ENCODE measurements at places on chromosomes 2 and 18.

- no peak for DNase-seq
Observed at GRCh38 chr2:70712916-70713315, 55.1 kb downstream of the ADD2 start.

- DNase-seq, result no peak
Observed at GRCh38 chr18:75592527-75592926, 165.0 kb upstream of the SMIM21 start.

DNA sequence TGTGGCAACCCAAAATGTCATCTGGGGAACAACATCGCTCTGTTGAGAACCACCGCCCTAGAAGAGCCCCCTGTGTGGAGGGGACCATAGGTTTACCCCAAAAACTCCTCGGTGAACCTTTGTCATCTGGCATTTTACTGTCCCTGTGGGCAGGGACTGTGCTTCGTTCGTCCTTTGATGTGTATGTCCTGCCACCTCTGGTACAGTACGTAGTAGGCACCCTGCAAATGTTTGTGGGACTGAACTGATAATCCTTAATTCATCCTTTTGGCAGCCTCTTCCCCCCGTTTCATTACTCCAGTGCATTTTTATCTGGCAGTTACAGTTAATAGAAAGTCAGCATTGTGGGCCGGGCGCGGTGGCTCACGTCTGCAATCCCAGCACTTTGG, 728 bp downstream of the NAPG start:
- no peak for DNase-seq

DNA sequence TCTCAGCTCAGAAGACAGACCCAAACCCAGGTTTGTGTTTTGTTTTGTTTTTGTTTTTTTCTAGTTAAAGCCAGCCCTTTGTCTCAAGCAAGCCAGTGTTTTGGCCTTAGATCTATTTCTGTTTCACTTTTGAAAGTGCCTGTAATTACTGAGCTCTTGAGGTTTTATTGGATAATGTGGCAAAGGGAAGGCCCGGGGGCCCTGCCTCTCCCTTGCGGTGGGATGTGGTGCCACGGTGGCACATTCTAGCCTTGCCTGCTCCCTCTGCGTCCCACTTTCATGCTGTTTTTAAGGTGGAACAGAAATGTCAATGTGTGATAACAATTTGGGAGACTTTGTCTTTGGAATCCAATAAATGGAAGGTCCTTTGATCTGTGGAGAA, 2.5 kb downstream of the HPCAL1 start:
- DNase-seq, result no peak

GRCh38 chr2:12177455-12178288, 431.2 kb downstream of the LPIN1 start:
- no peak for DNase-seq

DNA sequence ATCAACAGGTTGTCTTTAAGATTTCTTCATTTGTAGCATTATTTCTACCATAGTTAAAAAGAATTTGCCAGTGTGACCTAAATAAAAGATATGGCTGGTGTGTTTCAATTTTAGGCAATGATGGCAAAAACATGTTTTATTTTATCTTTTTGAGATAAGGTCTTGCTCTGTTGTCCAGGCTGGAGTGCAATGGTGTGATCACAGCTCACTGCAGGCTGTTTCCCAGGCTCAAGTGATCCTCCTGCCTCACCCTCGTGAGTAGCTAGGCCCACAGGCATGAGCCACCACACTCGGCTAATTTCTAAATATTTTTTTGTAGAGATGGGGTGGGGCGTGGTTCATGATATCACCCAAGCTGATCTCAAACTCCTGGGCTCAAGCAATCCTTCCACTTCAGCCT, 47.0 kb upstream of the COBLL1 start:
- DNase-seq, result no peak

DNA sequence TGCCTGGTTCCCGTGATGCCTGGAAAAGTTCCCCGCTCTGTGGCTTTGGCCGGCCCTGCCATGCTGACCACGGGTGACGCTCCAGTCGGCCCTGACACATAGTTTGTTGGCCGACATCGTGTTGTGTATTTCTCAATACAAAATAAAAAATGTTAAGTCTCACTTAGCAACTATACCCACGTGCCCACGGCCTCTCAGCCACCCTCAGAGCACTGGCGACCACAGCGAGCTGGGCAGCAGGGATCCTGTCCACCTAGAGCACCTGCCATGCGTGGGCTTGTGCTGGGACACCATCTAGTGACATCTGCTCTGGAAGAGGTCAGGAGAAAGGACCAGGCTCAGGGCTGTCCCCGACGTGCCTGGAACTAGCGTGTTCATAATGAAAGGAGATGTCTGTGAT, 261.7 kb downstream of the HDAC4 start:
- DNase-seq, result no peak

DNA sequence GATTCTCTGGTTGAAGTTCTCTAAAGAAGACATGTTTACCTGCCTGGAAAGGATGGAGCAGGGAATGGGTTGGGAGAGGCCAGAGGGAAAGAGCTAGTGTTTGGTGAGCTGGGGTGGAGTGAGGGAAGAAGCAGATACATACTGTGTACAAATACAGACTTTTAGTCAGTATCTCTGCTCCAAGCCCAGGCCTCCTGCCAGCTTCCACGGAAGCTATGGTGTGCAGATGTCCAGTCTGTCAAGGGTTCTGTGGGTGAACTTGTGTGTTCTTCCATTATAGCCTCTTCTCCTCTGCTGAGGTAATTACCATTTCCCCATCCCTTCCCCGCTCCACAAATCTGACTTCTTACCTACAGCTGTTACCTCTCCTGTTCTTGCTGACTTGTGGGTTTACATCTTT, 208.6 kb downstream of the HRH4 start:
- DNase-seq, result no peak

DNA sequence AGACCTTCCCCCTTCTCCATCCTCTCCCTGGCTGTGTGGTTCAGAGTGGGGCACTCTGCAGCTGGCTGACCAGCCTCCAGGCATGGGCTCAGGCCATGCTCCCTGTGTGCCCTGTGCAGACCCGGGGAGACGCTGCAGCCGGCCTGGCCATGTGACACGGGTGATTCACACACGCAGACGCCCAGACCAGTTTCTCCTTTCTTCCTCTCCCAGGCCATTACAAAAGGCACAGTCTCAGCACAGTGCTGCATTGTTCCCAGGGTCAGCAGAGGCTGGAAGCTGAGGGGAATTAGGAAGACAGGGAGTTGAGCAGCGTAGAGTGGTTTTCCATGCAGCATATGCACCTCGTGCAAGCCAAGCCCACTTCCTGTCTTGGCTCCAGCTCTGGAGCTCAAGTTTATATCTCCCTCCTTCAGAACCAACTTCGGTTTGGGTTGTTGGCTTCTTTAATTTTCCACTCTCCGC, 288.5 kb downstream of the TNS1 start:
- no peak for DNase-seq

DNA sequence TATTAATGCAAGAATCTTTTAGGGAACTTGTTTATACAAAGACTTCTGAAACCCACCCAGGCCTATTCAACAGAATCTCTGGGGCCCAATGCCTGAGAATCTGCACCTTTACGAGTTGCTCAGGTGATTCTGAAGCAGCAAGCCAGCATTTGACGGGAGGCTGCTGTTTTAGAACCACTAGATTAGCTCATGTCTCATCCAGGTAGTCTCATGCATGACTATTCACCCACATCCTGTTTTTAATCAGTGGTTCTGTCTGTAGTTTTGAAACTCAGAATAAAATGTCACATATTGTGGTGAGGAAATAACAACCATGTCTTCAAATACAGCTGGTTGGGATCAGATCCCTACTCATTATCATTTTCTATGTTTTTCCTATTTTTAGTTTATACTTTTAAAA, 39.5 kb downstream of the CYTIP start:
- DNase-seq, result peak; percentile 64

- DNase-seq, result no peak
Observed at GRCh38 chr2:55923091-55923981, at the start of gene EFEMP1. TSS of gene EFEMP1 (minus strand) at chr2:55923782. CDS start at chr2:55922440, 1,342 bp downstream.

DNA sequence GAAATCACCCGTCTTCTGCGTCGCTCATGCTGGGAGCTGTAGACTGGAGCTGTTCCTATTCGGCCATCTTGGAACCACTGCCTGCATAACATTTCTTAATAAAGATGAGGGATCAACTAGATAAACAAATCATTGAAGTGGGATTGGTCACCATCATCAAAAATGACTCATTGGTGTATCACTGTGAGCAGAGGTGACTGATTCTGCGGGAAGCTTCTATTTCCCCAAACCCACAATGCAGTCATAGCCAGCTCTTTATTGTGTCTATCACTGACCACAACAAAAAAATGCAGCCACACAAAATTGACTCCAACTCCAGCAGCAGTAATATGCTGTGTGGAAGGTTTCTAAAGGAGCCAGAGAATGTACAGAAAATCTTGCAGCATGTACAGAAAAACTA, 630.7 kb upstream of the HS6ST1 start:
- DNase-seq, result no peak

DNA sequence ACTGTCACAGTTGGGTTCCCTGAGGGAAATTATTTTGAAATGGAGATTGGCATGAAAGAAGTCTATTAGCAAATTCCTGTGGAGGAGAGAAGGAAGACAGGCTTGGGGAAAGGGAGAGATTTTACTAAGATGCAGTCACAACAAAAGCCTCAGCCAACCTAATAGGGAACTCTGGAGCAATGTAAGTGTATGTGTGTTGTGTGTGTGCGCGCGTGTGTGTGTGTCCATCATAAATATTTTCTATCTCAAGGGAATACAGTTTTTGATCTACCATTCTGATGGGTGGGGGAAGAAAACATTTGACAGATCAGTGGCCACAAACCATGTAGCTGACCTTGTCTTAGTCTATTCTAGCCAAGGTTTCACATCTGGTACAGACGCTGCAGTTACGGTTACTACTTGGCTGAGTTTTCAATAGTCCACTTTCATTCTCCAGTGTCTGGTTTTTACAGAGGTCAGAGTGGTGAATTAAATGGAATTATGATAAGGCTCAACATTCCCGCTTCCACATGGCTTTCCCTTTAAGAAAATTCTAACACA, 72.6 kb downstream of the MREG start:
- DNase-seq, result no peak

DNA sequence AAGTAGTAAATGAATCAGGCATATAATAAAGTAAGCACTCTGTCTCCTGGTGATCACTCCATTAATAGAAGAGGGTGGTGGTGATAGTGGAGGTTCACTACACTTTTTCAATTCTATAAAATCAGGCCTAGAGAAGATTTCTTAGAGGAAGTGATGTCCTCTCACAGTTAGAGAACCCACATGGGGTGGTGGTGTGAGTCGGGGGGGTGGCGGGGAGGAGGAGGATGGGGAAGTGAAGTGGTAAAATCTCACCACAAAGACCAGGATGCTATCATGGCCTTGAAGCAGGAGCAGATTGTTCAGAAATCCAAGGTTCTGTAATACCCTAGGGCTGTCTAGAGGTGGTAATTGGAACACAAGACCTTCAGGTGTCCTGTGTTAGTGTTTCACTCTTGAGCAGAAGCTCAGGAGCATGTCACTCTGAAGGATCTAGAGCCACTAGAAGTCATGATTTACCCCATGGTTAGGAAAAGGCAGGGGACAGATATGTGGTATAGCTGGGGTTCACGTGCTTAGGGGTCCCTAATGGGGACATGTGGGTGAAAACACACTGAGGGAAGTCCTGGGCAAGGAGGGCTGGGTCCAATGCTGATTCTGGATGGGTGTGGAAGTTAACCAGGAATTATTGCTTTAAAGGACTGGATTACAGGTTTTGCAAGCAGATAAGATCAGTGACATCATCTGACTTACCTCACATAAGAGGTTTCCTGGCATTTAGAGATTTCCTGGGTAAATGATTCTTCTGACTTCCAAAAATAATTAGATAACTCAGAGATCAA, 31.0 kb downstream of the RNF125 start:
- DNase-seq, result peak; percentile 47

- no peak for DNase-seq
Observed at GRCh38 chr2:189553504-189554088, 27.0 kb downstream of the SLC40A1 start.

DNA sequence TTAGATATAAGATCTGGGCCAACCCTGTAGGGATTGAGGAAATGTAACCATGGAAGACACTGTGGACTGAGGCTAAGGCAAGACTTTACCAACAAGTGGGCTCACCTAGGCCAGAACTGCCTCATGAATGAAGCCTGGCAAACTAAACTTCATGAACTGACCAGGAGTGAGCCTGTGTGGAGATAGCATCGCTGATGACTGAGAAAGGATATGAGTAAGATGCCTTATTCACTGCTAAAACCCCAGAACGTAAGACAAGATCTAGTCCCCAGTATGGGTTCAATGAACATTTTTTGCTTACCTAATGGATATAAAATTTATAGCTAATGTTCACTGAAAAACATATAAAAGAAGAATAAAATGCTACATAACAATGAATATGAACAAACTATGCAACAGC, 399.8 kb downstream of the SATB2 start:
- no peak for DNase-seq

DNA sequence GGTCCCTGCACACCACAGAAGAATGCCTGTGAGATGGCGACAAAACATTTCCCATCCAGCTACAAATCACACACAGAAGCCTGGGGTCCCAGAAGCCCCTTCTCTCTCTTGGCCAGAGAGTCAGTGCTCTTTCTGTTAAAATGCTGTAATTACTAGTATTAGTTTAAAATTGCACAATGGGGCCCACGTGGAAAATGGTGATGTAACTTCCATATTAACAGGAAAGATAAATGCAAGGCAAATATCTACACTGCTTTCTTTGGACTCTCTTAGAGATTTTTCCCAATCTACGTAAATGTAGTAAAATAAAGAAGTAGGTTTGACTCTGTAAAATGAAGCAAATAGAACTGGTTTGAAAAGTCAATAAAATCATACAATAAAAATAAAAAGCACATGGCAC, 113.9 kb upstream of the TFCP2L1 start:
- no peak for DNase-seq

- no peak for DNase-seq
Observed at GRCh38 chr2:178266445-178266844, 72.1 kb downstream of the OSBPL6 start.
